ENCODE measurements at places on chromosomes 5 and 9. TPM values are rescaled to one million over a fixed set of nuclear protein-coding genes. Genes with fewer than 3 reads are reported as not detected.

GRCh38 chr5:126816649-126817048 lies 39.7 kb downstream of the LMNB1 start:
- no peak for DNase-seq
- H3K4me3 ChIP-seq: no peak overlapping the region
- no peaks in the 10 kb centered on the region for H3K36me3 ChIP-seq
- no peak overlapping the region for H3K27ac ChIP-seq
- no peaks in the 10 kb centered on the region for H3K4me1 ChIP-seq

- H3K27ac ChIP-seq: no peak overlapping the region
- H3K4me1 ChIP-seq: peaks cover 4% of the 10 kb centered on the region
- no peaks in the 10 kb centered on the region for H3K27me3 ChIP-seq
- H3K36me3 ChIP-seq: no peaks in the 10 kb centered on the region
Measured at GRCh38 chr5:113600255-113600905, 86.9 kb downstream of the YTHDC2 start.

DNA sequence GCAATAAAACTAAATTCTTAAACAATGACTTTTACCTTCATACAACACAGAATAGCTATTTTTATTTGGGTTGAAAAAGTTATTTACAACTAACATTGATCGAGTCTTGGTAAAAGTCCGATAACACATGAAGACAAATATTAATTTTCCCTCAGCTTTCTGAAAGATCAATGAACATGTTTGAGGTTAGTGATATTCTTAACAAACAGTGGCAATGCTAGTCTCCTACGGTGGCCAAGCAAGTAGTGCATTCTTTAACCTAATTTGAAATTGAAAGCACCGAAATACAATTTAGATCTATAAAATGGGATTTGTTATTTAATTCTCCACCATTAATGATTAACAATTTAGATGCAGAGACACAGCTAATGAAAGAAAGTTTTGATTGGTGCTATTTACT lies 435.1 kb downstream of the HCN1 start:
- DNase-seq: no peak
- no peaks in the 10 kb centered on the region for H3K4me1 ChIP-seq
- no peak overlapping the region for H3K4me3 ChIP-seq

- no peak for DNase-seq
- no peaks in the 10 kb centered on the region for H3K4me1 ChIP-seq
- H3K4me3 ChIP-seq: no peak overlapping the region
- H3K27me3 ChIP-seq: no peaks in the 10 kb centered on the region
Measured at GRCh38 chr9:72333197-72333596, 31.8 kb downstream of the ZFAND5 start.

DNA sequence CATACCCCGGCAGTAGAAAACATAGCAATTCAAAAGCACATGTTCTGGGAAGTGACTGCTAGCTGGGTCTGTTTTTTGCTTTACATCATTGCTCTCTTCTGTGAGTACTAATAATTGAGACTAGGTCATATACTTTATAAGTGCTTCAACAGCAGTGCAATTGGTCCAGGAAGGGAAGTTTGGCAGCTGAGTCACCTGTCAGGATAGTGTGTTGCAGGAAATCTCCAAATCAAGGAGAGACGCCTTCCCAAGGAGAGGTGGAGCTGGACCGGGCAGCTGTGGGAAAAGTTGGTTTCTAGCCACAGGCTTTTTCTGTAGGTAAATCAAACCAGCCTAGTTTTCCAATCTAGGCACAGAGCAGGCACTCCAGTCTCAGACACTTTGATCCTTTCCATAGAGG lies 330.1 kb downstream of the ENC1 start:
- no peak for DNase-seq
- no peaks in the 10 kb centered on the region for H3K36me3 ChIP-seq
- no peaks in the 10 kb centered on the region for H3K4me1 ChIP-seq
- no peaks in the 10 kb centered on the region for H3K27me3 ChIP-seq
- H3K4me3 ChIP-seq: no peak overlapping the region

GRCh38 chr5:39148983-39149534 lies 70.3 kb downstream of the FYB1 start:
- no peak for DNase-seq
- H3K27me3 ChIP-seq: no peaks in the 10 kb centered on the region
- H3K4me1 ChIP-seq: peaks cover 4% of the 10 kb centered on the region
- no peak overlapping the region for H3K4me3 ChIP-seq
- H3K36me3 ChIP-seq: no peaks in the 10 kb centered on the region

DNA sequence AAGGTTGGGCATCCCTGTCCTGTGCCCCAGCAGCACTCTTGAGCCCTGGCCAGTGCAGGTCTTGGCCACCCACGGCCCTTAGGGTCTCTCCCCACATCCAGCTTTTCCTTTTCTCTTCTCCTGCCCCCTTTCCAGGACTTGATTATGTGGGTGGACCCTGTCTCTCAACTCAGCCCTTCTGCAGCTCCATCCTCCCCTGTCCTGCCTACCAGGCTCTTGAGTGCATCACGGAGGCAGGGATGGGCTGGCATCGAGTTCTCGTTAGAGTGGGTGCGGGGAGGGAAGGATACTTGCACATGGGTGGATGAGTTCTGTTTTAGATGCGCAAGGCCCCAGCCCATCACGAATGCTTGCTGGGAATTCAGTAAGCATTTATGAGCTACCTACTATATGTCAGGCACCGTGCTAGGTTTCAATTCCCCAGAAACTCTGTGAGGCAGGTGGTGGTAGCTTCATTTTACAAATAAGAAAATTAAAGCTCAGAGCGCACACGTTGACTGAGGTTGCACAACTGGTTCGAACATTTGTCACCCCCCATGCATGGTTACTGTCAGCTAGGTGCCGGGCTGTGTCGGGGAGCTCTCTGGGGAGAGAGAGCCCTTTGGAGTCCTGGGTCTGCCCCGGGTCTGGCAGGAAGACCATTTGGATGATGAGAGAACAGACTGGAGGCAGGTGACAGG lies 144.6 kb upstream of the PITX1 start:
- H3K4me3 ChIP-seq: no peak overlapping the region
- peaks cover 18% of the 10 kb centered on the region for H3K27me3 ChIP-seq
- DNase-seq: no peak

GRCh38 chr9:15155323-15155722 lies 151.7 kb downstream of the TTC39B start:
- peaks cover 13% of the 10 kb centered on the region for H3K4me1 ChIP-seq
- no peaks in the 10 kb centered on the region for H3K27me3 ChIP-seq
- H3K27ac ChIP-seq: peak overlapping the region; percentile 83
- no peaks in the 10 kb centered on the region for H3K36me3 ChIP-seq
- H3K4me3 ChIP-seq: no peak overlapping the region
- DNase-seq: no peak

DNA sequence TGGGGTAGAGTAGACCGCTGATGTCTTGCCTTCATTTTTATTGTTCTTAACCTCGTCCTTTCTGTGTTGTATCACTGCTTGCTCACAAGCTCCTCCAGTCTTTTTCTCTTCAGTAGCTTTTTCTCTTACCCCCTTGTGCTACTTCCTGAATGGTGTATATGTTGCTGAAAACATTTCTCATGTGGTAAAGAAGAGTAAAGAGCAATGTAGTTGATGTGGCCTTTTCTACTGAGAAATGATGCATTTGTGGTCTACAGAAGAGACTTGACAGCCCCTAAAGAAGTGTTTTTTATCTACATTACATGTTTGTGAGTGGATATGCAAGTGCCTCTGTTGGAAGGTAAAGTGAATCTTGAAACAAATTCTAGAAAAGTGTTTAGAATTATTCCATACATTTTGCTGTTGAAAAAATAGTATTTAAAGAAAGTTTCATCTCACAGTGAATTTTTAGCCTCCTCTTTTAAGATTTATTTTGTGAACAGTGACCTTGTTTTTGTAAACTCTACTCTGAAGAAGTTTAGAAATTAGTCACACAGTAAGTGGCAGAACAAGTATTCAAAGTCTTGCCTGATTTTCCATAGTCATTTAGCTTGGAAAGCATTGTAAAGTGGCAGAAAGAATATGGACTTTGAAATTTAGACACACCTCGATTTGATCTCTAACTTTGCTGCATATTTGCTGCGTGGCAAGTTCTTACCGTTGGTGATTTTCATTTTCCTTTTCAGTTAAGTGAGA lies 17.4 kb downstream of the CDC42SE2 start:
- no peak overlapping the region for H3K4me3 ChIP-seq
- H3K36me3 ChIP-seq: no peaks in the 10 kb centered on the region
- DNase-seq: no peak
- no peaks in the 10 kb centered on the region for H3K4me1 ChIP-seq

DNA sequence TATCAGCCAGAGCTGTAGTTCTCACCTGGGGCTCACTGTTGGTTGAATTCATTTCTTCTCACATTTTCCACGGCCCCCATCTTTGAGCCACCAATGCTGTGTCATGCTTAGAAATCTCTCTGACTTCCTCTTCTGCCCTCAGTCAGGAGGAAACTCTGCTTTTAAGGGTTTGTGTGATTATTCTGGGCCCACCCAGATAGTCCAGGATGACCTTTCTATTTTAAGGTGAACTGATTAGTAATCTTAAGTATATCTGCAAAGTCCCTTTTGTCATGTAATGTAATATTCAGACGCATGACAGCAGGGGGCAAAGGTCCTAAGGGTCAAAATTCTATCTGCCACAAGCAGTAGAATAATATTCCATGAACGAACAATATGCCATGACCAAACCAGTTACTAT lies 88.4 kb downstream of the AK8 start:
- no peak overlapping the region for H3K27ac ChIP-seq
- no peaks in the 10 kb centered on the region for H3K4me1 ChIP-seq
- no peak overlapping the region for H3K4me3 ChIP-seq
- H3K27me3 ChIP-seq: no peaks in the 10 kb centered on the region
- no peak for DNase-seq

DNA sequence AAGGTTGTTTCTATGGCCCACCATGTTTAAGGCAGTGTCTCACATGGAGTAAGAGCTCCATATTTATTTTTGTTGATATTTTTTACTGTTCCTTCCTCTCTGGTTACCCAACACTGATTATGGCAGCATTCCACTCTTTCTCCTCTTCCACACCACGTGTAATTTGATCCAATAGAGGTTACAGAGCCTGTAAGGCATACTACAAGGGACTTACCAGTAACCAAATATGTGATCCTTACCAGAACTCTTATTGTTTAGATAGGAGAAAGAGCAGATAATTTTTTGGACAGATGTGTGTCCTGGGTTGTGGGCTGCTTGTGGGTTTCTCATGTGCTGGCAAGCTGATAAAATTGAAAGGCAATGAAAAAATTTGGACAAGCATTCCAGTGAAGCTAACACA lies 261.3 kb downstream of the TMEM167A start:
- H3K27ac ChIP-seq: no peak overlapping the region
- H3K4me3 ChIP-seq: no peak overlapping the region
- H3K36me3 ChIP-seq: no peaks in the 10 kb centered on the region
- H3K4me1 ChIP-seq: peaks cover 1% of the 10 kb centered on the region
- H3K27me3 ChIP-seq: no peaks in the 10 kb centered on the region

DNA sequence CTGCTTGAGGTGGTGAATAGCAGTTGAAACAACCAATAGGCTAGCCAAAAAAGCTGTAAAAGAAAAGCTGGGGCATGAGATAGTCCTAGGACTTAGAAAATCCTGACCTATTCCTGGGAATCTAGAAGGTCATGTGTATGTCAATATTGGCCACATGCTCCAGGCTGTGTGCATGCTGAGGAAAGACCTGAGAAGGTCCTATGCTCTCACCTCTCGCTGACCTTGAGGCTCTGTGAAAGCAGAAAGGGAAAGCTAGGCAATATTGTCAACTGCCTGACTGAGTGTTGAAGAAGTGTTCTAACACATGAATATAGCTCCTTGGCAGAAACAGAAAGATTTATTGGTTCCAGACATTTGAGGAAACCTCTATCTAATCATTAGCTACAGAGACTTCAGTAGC lies 19.8 kb downstream of the TAS2R1 start:
- H3K4me1 ChIP-seq: no peaks in the 10 kb centered on the region
- H3K4me3 ChIP-seq: no peak overlapping the region
- H3K27ac ChIP-seq: no peak overlapping the region
- no peak for DNase-seq
- H3K27me3 ChIP-seq: no peaks in the 10 kb centered on the region
- no peaks in the 10 kb centered on the region for H3K36me3 ChIP-seq

- H3K27me3 ChIP-seq: no peaks in the 10 kb centered on the region
- H3K4me3 ChIP-seq: no peak overlapping the region
- H3K27ac ChIP-seq: no peak overlapping the region
- no peaks in the 10 kb centered on the region for H3K36me3 ChIP-seq
- H3K4me1 ChIP-seq: no peaks in the 10 kb centered on the region
Measured at GRCh38 chr5:145162626-145163025, 672.5 kb downstream of the PRELID2 start.

- no peaks in the 10 kb centered on the region for H3K27me3 ChIP-seq
- no peak overlapping the region for H3K4me3 ChIP-seq
- no peaks in the 10 kb centered on the region for H3K4me1 ChIP-seq
- no peak overlapping the region for H3K27ac ChIP-seq
- DNase-seq: no peak
- no peaks in the 10 kb centered on the region for H3K36me3 ChIP-seq
Measured at GRCh38 chr5:106106384-106106783, 1564.4 kb downstream of the EFNA5 start.

DNA sequence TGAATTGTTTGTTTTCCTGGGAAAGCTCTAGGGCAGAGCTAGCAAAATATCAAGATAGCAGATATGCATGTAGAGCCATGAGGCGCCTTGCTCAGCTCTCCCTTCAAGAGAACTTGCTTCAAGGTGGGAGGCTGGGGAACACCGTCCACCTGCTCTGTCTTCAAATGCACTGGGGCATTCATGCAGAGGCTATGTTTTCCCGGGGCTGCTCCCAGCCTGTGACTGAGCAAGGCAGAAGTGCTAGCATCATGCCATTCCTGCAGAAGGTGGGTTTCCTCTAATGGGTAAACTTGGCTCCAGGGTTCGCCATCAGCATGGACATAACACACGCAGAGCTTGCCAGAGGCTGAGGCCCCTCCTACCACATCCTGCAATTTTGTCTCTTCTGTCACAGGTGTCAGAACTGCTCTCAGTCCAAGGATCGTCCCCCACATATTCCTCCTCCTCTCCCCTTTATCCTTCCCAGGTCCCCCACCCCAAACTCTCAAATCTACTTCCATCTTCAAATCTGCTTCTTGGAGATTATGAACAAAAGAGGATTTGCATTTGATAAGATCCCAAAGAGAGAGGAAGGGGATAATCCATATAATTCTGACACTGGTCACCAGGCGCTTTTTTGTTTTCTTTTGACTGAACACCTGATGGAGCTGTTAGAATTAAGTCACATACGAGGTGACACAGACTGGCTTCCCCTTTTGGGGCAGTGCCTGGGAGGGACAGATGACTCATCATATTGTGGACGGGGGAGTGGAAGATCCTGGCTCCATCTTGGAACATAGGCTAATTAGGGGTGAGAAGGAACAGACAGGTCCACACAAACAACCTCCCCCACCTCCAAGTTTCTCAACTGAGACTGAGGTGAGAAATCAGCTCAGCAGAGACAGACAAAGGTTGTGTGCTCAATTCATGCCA lies 85.0 kb upstream of the TAF11L2 start:
- H3K27me3 ChIP-seq: no peaks in the 10 kb centered on the region
- no peak overlapping the region for H3K27ac ChIP-seq
- H3K4me3 ChIP-seq: no peak overlapping the region
- H3K4me1 ChIP-seq: peaks cover 5% of the 10 kb centered on the region
- H3K36me3 ChIP-seq: no peaks in the 10 kb centered on the region
- DNase-seq: no peak

CDO1 gene
- total RNA-seq: 5.3 TPM

DPYSL3 gene
- 20.5 TPM for total RNA-seq

MAMDC2 gene
- 2.3 TPM for total RNA-seq

All from heart right ventricle (tissue), 16 donors.